ENCODE measurements at places on chromosomes 3 and 15.
A peak's percentile ranks its signal among the peaks of the same experiment; 100 is the strongest.

DNA sequence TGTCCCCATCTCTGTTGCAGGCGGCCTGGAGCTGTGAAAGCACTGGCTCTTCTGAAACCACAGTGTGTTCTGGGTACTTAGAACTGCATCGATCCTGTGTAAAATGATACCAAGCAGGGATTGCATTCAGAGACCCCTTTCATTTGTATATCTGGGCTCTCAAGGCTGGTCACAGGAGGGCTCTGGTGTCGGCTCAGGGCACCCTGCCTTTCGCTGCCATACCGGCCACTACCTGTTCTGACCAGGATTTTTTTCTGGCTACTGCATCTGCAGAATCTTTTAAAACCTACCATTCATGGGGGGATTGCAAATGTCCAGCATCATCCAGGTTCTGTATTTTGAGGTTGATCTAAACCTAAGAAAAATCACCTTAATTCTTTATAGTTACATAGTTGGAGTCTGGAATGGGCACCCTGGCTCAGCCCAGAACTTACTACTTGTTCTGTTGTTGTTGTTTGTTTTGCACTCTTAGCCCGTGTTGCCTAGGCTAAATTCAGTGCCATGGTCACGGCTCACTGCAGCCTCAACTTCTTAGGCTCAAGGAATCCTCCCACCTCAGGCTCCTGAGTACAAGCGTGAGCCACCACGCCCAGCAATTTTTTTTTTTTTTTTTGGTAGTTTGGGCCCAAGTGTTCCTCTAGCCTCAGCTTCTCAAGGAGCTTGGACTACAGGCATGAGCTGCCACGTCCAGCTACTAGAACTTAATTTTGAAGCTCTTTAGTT lies 52.7 kb downstream of the TRIM71 start:
- DNase-seq: no peak

GRCh38 chr15:96243701-96244100 lies 86.8 kb upstream of the NR2F2 start:
- no peak for DNase-seq

DNA sequence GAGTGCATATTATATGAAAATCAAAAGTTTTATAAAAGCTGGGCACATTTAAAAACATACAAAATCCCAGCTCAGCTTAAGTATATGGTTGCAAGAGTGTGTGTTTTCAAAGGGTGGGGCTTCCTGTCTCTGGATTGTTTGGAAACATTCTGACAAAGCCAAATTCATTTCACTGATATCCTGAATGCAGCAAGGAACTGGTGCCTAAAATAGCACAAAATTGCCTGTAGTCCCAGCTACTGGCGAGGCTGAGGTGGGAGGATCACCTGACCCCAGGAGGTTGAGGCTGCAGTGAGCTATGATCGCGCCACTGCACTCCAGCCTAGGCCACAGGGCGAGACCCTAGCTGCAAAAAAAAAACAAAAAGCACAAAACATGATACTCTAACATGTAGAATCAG lies 13.0 kb upstream of the TJP1 start:
- no peak for DNase-seq

DNA sequence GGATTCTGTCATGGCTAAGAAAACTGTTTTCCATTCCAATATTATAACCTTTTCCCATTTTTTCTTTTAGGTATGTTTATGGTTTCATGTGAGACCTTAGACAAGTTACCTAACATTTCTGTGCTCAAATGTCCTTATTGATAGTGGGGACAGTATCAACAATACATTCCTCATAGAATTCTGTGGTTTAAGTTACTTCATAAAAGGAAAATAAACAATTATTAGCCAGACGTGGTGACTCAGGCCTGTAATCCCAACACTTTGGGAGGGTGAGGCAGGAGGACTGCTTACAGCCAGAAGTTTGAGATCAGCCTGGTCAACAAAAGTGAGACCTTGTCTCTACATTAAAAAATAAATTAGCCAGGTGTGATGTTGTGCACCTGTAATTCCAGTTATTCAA lies 436.8 kb upstream of the CNTN4 start:
- no peak for DNase-seq

- no peak for DNase-seq
Measured at GRCh38 chr3:52406791-52407510, 38.0 kb downstream of the SEMA3G start.

DNA sequence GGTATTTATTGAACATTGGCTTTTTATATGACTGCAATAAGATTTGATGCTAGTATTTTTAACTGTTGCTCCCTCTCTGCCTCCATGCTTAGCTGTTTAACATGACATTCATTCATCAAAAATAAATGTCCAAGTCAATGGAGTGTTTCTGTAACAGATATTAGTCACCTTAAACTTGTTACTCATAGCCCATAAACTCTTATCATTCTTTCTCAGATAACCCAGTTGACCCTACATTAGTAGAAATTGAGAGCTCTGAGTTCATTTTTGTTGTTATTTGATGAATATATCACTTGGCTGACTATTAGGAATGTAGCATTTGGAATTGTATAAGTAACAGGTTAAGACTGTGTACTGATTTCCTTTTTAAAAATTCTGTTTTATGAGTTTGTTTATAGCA lies 201.1 kb downstream of the UBE2E2 start:
- no peak for DNase-seq

GRCh38 chr15:88714782-88715372 lies 76.1 kb downstream of the ISG20 start:
- no peak for DNase-seq

DNA sequence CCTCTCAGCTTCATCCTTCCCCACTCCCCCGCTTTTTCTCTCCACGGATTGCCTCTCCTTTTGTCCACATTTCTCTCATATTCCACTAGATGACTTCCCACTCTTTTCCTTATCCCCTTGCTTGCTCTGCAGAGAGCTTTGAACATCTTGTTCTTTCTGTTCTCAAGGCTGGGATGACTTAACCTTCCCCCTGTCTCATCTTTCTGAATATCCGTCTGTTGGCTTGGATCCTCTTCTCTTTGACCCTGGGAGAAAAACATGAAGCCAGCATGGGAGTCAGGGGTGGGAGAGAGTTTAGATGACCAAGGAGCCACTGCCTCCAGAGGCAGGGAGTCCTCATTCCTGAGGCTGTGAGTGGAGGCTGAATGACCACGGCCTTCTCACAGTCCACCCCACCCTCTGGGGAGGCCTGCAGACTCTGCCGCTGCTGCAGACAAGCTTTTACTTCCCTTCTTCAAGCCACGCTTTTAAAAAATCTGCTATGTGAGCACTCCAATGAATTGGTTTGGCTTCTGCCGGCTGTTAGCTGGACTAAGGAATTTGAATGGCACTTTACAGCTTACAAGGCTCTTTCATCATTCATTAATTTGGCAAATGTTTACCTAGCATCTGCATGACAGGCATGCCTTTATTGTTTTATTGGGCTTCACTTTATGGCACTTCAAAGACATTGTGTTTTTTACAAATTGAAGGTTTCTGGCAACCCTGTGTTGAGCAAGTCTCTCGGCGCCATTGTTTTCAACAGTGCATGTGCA lies 111.6 kb upstream of the SLC6A6 start:
- DNase-seq: peak; percentile 31

GRCh38 chr3:157098121-157098822 lies 61.7 kb downstream of the CCNL1 start:
- DNase-seq: no peak
